ENCODE measurements at places on chromosomes 3 and 15.
A peak's percentile ranks its signal among the peaks of the same experiment; 100 is the strongest.

- no peak for DNase-seq
Measured at GRCh38 chr15:48541341-48542278, 103.9 kb downstream of the FBN1 start.

GRCh38 chr15:49331951-49332350, 91.1 kb upstream of the FGF7 start:
- DNase-seq = no peak

GRCh38 chr3:127071597-127072001, 88.7 kb downstream of the PLXNA1 start:
- no peak for DNase-seq

DNA sequence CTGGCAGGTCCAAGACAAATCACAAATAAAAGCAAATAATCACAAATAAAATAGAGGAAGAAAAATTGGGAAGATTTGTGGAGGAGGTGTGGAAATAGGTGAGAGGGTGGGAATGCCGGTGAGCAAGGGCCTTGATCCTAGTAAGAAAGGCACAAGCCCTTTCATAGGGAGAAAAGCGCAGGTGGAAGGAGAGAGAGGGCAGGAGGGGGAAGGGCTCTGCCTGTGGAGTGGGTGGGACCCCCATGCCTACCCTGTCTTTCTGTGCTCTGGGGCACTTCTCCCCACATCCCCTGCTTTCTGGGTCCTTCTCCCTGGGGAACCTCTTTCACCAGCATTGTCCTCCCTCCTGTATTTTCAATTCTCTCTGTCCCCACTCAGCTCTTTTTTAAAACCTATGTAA, 711 bp upstream of the TGM5 start:
- no peak for DNase-seq

DNA sequence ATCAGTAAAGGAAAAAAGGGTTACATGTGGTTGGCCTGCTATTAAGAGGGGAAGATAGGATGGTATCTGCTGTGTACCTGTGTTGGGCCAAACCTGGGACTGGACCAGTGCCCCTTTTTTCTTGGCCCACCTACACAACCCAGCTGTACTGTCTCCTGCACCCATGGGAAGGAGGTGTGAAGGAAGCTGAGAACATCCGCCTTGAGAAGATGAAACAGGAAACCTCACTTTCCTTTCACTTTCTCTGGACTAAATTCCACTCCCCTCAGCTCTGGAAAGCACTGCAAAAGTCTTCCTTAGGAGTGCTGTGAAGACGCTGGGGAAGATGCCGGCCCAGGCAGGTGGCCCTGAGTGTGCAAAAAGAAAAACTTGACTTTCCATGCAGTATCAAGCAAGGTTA, 37.6 kb downstream of the LRRN1 start:
- DNase-seq = no peak

- no peak for DNase-seq
Measured at GRCh38 chr15:44207643-44208042, 12.6 kb upstream of the FRMD5 start.

- DNase-seq = peak; percentile 47
Measured at GRCh38 chr15:64634576-64635498, 140.6 kb downstream of the RBPMS2 start.
